ENCODE measurements at places on chromosomes 7 and 10.
A peak's percentile ranks its signal among the peaks of the same experiment; 100 is the strongest.

GRCh38 chr7:129055861-129056464 is 1.1 kb upstream of the TNPO3 start:
- no peak for DNase-seq

DNA sequence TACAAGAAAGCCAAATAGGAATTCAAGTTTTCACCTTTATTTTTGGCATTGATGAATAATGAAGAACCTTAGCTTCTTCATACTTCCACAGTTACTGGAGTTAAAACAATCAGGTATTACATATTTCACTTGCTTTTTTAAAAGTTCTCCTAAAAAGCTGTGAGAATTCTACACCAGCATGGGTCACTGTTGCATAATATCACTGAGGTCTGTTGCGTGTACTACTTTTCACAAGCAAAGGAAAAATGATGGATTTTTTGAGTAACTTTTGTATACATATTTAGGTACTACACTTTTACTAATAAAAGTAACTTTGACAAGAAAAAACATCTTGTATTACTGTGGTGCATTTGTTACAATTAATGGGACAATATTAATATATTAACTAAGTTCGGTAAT is 15.2 kb downstream of the FAM24B start:
- DNase-seq, result no peak

- no peak for DNase-seq
Measured at GRCh38 chr7:104843198-104843597, 170.8 kb upstream of the KMT2E start.

GRCh38 chr7:36790311-36790787 is 66.1 kb upstream of the AOAH start:
- no peak for DNase-seq

GRCh38 chr10:72079356-72079755 is 9.0 kb downstream of the SPOCK2 start:
- peak; percentile 53 for DNase-seq

- DNase-seq, result no peak
Measured at GRCh38 chr10:75450644-75451640, 19.5 kb downstream of the LRMDA start.

GRCh38 chr7:81140775-81141174 is 221.9 kb upstream of the SEMA3C start:
- DNase-seq, result no peak

GRCh38 chr7:157678501-157678900 is 341.7 kb downstream of the DNAJB6 start:
- DNase-seq, result no peak

DNA sequence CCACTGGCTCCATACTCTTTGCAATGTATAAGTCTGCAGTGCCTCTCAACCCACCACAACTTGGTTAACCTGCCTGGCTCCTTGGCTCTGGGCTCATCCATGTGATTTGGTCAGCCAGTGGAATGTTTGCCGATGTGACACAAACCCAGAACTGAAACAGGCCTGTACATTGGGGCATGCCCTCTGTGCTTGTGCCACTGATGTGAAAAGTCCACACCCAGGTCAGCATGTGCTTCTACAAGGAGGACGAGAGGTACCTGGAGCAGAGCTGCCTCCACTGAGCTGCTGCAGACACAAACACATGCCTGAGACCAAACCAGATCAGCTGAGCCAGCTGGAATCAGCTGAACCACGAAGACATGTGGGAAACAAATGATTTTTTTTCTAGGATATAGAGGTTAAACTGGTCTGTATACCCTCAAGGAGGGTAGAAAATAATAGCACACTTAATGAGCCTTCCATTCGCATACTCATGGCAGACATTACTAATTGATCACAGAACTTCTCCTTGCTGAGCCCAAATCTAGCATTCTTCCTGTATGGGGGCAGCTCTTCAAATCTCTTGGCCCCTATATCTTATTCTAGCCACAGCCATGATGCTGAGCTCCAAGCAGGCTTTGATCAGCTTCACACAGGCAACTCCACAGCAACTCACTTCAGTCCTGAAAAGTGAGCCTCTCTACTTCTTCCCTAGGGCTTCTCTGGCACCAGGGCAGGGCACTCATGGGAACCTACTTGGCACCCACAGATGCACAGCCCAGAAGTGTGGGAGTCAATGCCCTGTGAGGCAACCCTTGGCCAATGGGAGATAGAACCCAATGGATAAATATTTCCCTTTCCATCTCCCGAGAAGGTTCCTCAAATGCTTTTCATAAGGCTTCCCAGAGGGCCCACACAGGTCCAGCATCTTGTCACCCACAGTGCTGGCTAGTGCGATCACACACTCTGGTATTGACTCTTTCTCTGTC is 18.6 kb downstream of the PYROXD2 start:
- no peak for DNase-seq

DNA sequence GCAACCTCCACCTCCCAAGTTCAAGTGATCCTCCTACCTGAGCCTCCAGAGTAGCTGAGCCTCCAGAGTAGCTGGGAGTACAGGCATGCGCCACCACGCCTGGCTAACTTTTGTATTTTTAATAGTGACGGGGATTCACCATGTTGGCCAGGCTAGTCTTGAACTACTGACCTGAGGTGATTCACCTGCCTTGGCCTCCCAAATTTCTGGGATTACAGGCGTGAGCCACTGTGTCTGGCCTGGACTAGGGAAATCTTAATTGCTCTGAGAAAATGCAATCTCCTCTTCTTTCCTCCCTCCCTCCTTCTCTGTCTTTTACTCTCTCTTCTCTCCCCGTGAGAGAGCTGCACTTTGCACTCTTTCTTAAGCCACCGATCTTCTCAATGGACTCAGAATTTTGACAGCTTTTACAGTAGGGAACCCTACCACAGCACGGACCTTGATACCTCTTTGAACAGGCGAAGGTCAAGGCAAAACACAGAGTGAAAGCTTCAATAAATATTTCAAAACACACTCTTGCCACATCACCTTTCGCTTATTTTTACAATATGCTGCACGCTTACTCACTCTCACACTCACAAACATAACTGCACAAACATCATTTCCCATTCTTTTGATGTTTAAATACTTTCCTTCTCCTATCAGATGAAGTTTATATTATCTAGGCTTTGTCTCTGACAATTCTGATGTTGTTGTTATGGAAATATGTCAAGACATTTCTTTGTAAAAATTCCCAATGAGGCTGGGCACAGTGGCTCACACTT is 173.4 kb upstream of the NRP1 start:
- no peak for DNase-seq

GRCh38 chr7:143434660-143435059 is 8.6 kb upstream of the TAS2R60 start:
- no peak for DNase-seq

DNA sequence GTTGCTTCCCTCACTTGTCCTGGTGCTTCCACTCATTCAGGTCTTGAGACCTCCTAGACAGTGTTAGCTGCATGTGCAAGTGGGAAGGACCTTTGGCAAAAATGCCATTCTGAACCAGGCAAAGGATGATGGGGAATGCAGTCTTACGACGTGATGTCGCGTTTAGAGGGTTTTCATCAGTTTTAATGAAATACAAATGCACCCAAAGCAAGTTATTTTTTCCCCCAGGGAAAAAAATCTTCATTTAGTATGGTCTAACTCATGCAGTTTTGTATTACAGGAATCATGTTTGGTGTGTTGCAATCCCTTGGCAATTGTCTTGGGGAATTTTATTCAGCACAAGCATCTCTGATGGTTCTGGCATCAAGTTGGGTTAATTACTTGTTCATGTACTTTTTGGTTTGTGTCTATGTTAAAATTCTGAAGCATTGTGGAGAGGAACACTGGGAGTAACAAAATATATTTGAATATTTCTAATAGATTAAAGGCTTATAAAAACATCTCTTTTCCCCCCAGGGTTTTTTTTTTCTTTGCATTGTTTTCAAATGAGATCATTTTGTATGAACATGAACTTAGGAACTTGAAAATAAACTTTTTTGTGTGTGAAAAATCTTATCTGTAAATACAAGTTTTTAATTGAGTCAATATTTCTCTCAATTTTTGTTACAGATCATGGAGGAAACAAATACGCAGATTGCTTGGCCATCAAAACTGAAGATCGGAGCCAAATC is 188.9 kb downstream of the BICC1 start:
- DNase-seq, result no peak

GRCh38 chr10:13183625-13184024 is 22.3 kb downstream of the MCM10 start:
- no peak for DNase-seq

GRCh38 chr10:73905256-73906020 is 5.5 kb upstream of the PLAU start:
- no peak for DNase-seq
